Esophagus muscularis mucosa (tissue), 4 donors: ENCODE measurements at places on chromosomes 2 and 18. TPM values are rescaled to one million over a fixed set of nuclear protein-coding genes. Genes with fewer than 3 reads are reported as not detected.

MBOAT2 gene
- total RNA-seq, result 19.9 TPM

CACNB4 gene
- total RNA-seq, result 2.5 TPM

SLC9A2 gene
- not detected for total RNA-seq

CCDC121 gene
- total RNA-seq, result 2.7 TPM

DNA sequence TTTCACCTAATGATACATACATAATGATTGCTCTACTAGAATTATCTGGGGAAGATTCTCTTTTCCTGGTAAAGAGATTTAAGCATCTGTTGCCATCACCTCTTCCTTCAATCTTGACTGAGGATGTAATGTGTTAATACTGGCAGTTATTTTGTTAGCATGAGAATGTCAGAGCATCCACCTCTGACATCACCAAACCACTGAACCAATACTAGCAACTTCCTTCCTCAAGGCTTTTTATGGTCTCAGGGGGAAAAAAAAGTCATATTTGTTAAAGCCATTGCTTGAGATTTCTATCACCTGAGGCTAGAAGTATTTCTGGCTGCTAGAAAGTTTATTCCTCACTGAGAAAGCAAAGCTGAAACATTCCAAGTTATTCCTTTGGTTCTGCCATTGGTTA, 48.5 kb downstream of the DSEL start:
- DNase-seq, result no peak

DNA sequence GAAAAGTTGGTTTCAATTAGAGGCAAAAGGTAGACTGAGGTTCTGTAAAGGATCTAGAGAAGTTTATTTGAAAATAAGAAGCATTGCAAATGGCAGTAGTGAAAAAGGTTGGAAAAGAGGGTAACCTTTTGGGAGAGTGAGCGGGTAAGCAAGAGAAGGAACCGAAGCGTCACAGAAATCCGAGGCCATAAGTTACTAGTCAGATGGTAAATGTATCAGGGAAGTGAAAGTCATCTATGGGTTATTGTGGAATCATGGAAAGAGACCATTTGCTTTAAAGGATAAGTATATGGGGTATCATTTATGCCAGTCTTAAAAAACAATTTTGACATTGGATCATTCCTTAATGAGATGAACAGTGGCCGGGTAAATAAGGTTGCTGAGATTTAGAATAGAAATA, 30.5 kb downstream of the EML4 start:
- DNase-seq, result no peak

- no peak for DNase-seq
These were observed 72.6 kb downstream of the STK39 start for GRCh38 chr2:168174756-168175155.

- DNase-seq, result no peak
These were observed 4.5 kb upstream of the CRYBA2 start for GRCh38 chr2:218997731-218998130.

DNA sequence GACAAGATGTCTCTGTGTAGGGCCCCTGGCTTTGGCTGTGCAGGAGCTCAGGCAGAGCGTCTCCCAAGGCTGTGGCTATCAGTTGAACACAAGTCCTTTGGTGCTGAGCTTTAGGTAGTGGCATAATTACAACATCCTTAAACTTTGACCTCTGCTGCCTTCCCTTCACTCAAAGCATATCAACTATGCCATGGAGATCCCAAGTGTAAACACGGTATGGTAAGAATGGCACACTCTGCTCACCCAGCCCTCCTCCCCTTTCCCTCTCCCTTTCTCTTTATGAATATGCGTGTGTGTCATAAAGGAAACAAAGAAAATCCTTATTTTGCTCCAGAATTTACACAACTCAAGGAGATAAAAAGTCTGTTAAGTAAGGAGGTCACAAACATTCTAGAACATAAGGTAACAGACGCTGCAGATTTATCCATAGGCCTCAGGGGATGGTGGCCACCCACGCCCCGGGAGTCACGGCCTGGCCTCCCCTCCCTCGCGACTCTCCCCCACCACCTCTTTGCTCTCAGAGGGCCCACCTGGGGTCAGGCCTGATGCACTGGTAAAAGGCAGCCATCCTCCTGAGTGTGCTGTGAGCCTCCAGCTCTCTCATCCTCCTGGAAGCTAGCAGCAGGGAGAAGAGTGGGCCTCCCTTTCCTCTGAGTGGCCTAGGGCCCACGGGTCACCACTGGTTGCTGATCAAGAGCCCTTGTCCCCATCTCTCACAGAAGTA, 67.3 kb downstream of the CRACDL start:
- DNase-seq, result peak; percentile 90

- DNase-seq, result no peak
These were observed 7.2 kb downstream of the MTHFD2 start for GRCh38 chr2:74205596-74205995.

DNA sequence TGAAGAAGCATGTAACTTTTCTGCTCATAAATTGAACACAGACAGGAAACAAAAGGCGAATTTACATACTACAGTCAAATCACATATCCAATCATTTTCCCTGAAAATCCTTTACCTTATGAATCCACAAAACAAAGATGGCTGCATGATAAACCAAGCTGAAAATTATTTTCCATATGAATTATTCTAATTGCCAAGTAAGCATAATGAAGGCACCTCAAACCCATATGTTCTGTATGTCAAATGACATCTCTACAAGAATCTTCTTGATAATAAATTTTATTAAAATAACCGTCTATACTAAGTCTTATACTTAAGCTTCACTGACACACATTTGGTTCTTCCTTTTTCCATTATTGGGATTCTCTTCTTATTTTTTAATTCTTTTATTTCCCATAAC, 1242.6 kb downstream of the CNTNAP5 start:
- DNase-seq, result no peak

GRCh38 chr18:63119647-63120046, 199.9 kb downstream of the BCL2 start:
- DNase-seq, result no peak

- DNase-seq, result no peak
These were observed 15.7 kb downstream of the CCL20 start for GRCh38 chr2:227829337-227829736.
